HEK293T (cell line): ENCODE measurements at places on chromosomes 1 and 21.

DNA sequence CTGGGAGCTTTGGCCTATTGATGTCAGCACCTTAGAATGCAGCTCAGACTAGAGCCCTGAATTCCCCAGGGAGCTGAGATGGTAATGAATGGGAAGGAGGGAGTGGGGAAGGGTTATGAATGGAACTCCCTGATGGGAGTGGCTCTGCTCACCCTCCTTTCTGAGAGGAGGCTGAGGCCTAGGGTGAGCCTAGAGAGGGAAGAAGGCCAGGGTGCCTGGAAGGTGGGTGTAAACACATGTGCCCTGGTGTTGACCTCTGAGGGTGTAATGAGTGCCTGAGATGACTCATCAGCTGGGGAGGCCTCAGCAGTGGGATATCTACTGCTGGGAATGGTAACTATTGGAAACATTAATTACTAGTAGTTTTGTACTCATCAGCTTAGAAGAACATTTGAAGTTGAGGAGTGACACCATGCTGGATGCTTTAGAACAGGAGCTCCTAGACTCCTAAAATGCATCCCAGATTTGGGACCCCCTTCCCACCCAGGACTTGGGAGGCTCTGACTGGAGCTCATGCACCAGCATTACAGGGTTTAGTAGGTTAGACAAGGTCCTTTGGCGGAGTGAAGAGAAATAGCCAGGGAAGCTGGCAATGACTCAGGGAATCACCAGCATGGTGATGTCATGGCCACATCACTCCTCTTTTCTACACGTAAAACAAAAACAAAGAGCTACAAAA is 16.0 kb upstream of the PIGV start:
- peak; percentile 25 for DNase-seq

- no peak for DNase-seq
These were observed 2.2 kb upstream of the PRDM2 start for GRCh38 chr1:13697738-13698137.

- no peak for DNase-seq
These were observed 819 bp upstream of the GPR3 start for GRCh38 chr1:27391511-27392095.

- DNase-seq = no peak
These were observed 47.5 kb upstream of the TDRD10 start for GRCh38 chr1:154454386-154455120.

GRCh38 chr1:36006941-36007500 is 76.1 kb downstream of the AGO3 start:
- no peak for DNase-seq

GRCh38 chr1:64471218-64472039 is 1.5 kb downstream of the CACHD1 start:
- DNase-seq = peak; percentile 67

GRCh38 chr1:8905582-8906191 is 27.2 kb upstream of the ENO1 start:
- DNase-seq = no peak

- DNase-seq = no peak
These were observed 5.0 kb downstream of the CLDN19 start for GRCh38 chr1:42735056-42735455.

DNA sequence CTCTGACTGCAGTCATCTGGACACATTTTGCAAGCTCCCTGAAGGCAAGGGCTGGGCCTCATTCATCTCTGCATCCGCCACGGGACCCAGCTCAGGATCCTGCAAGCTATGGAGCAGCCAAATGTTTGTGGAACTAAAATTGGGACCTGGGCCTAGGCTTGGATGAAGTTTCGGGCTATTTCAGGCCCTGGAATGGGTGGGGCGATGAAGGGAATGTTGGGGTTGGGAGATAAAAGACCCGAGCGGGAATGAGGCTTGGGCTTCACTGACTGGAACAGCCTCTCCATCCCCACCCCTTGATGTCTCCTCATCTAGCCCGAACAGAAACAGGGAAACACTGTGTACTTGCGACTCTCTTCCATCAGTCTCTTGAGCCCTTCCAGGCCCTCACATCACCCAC is 7.3 kb upstream of the AHCYL1 start:
- no peak for DNase-seq

GRCh38 chr21:30189773-30190172 is 23.2 kb upstream of the CLDN17 start:
- DNase-seq = no peak
